ENCODE measurements at places on chromosomes 4 and X.
A peak's percentile ranks its signal among the peaks of the same experiment; 100 is the strongest.

DNA sequence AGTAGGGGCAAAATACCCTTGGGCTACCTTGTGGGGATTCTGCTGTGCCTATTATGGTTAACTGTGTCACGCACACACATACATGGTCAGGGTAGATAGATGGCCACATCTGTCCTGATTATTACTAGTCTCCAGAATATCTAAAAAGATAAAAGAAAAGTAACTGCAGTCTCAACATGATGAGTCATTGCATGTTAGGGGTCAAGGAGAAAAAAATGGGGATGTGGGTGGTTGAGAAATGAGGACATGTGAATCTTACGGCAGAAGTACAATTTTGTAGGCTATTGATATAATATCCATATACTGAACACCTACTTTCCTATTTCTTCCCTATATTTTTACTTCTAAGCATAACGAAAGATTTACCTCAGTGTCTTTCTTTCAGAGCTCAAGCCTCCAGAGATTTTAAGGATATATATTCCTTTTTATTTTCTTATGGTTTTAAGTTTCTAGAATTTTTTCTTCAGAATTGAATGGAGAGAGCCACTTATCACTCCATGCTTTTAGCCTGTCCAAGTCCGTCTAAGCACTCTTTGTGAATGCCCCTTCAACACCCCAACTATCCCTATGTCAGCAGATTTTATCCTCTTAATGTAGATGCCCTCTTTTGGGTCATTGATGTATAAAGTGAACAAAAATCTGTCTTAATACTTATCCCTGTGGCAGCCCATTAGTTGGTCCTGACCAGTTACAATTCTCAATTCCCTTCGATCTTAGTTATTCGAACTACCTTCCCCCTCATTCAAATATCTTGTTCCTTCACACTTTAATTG lies 642.2 kb downstream of the IQCM start:
- no peak for DNase-seq

DNA sequence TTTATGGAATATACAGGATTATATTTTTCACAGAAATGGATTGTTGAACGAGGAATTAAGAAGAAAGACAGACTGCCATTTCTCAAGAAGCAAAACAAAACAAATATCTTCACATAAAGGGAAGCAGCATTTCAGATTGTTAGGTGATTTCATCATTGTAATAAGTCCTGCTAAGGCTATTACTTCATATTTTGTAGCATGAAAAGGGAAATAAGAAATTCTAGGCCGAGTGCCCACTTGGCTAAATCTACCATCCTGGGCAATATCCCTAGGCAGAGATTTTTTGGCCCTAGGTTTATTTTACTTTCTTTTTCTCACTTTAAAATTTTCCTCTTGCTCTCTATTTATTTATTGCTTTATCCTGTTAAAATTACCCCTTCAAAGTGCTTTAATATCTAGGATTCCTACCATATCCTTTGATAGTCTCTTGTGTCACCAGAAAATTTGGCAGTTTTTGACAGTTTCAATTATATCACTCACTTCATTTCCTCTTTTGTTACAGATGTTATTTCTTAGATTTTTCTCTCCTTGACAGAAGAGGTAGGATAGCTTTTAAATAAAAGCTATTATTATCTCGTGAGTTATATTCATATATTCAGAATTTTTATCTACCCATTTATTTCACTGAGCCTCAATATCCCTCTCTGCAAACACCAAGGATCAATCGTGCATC lies 142.3 kb downstream of the PDGFC start:
- DNase-seq = no peak

GRCh38 chrX:33053001-33053400 lies 158.3 kb downstream of the DMD start:
- no peak for DNase-seq

- no peak for DNase-seq
Observed at GRCh38 chrX:41666251-41666650, 22.5 kb upstream of the GPR34 start.

- DNase-seq = no peak
Observed at GRCh38 chrX:11887175-11887574, 129.1 kb downstream of the MSL3 start.

- DNase-seq = no peak
Observed at GRCh38 chrX:133454924-133455323, 39.6 kb upstream of the GPC4 start.

DNA sequence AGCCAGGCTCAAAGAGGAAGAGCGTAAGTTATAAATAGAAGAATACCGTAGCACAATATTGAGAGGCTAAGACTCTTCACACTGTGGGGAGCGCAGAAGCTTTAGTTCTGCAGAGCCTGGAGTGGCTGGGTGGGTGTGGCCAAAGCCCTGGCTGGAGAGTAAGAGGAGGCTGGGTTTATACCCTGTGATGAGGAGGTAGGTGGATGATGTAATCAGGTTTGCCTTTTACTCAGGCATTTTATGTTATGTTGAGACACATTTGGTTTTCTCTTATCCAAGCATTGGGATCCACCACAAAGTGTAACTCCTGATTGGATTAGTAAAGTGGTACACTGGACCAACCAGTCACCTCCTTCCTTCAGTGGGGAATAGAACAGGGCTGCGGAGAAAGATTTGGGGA lies 13.9 kb downstream of the CDS1 start:
- no peak for DNase-seq

GRCh38 chr4:108049406-108049805 lies 59.7 kb downstream of the HADH start:
- DNase-seq = no peak

DNA sequence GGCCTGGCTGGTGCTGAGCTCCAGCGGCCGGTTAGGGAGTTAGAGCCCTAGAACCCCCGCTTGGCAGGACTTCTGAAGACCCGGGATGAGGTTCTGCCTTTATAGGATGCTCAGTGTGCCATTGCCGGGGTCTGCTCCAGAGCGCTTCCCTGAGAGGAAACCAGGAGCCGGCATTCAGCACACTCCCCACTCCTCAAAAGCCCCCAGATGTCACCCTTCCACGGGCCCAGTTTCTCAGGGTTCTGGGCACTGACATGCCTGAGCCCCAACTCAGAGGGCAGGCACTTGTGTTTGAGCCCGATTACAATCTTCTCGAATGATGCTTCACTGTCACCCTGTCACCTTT lies 6.5 kb downstream of the NKX3-2 start:
- DNase-seq = no peak

DNA sequence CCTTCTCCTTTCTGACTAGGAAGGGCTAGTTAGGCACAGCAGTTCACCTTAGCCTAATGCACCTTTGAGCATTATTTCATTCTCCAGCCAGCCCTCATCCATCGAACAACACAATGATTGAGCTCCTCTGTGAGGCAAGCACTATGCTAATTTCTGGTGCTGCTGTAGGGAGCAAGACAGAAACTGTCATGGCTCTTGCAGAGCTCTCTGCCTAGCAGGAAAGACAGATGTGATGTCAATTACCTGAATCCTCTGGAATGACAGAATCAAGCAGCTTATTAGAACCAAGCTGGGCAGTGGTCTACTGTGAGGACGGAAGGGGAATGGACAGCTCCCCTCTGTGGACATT lies 256.1 kb upstream of the NOCT start:
- DNase-seq = no peak

DNA sequence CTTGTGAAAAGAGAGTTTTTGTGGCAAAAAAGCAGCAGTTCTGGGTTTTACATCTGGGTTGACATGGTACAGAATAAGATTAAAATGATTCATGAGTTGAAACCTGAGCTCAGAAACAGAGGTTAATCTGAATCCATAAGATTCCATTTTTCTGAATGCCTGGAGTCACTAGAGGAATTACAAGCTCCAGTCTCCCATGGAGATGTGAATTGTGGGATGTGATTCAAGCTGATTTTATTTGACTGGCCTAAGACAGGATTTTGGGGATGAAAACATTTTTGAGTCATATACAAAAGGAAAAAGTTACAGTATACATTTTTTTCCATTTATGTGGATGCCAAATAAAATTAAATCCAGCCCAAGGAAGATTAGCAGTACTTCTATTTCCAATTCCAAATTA lies 161.1 kb downstream of the RBM46 start:
- DNase-seq = no peak

DNA sequence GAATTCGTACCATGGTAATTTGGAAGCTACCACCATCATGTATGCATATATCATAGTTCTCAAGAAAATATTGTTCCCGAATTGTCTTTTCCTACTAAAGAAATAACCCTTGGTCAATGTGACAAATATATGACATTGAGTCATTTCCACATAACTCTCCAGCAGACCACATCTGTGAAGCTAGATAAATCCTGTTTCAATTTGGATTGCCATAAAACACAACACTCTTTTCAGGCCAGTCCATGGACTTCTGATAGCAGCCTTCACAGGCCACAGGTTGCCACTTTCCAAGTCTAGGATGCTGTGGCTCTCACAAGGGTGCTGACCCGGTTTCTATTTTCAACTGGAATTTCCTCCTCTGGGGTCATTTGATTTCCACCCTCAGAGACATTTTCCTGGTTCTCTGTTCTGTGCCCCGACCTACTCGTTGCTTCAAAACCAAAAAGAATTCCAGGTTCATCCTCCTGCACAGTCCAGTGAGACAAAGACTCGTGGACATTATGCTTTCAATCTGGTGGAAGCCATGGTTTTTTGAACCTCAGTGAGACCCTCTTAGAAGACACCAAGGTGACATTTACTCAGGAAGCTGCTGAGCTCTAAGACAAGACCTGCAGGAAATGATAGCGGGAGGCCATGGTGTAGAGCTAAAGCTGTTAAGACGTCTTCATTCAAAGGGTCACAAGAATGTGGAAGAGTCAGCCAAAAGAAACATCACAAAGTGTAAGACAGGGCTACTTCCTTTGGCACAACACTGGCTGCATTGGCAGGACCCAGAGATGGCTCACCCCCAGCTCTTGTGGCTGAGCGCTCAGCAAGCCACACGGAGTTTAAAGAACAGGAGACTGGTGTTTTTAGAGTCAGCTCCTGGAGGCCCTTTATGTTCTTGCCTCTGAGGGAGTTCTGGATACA lies 119.8 kb downstream of the AMELX start:
- no peak for DNase-seq

GRCh38 chr4:142336251-142336934 lies 509.7 kb downstream of the INPP4B start:
- no peak for DNase-seq

- DNase-seq = no peak
Observed at GRCh38 chr4:140056015-140056414, 98.0 kb downstream of the MAML3 start.

GRCh38 chr4:5780831-5781480 lies 70.0 kb downstream of the EVC start:
- DNase-seq = no peak

DNA sequence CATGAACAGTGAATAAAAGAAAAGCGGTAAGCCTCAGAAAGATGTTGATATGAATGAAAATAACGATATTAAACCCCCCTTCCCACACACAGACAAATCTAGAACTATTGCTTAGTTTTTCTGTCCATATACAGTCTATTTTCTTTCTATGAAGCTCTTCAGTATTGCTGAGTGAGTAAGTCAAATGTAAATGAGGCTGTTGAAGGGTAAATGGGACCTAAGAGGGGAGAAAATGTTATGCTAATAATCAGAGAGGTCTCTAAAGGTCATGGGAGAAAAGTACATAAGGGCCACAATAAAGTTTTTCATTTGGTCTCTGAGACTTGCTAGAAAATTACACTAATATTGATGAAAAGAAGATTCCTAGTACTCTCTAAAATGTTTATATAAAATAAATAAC lies 56.2 kb downstream of the PABPC4L start:
- DNase-seq = no peak

- DNase-seq = no peak
Observed at GRCh38 chr4:5933116-5933515, 40.2 kb upstream of the CRMP1 start.

DNA sequence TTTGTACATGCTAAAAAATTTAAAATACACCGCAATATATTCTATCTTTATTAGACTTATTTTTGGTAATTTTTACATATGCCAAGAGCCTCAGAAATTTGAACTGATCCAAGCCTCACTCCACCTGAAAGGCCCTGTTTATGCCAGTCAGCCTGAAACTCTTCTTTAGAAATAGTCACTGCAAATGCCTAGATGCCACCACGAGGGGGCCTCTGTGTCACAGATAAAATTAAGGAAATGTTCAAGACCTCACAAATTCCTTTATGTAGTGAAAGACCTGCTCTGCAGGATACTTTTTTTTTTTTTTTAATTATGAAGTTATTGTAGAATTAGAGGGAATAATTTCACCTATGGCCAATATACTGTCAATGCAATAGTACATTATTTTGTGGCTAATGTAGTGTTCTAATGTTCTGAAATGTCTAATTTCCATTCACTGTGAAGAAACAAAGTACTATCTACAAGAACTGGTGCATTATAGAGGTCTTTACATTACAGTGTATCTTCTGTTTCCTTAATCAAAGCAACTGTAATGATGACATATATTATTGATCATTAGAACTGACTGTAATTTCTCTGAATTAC lies 69.8 kb downstream of the DTHD1 start:
- DNase-seq = peak; percentile 45

- no peak for DNase-seq
Observed at GRCh38 chr4:131459430-131460101, 1689.5 kb upstream of the PCDH10 start.

GRCh38 chrX:42093756-42094155 lies 170.4 kb upstream of the CASK start:
- no peak for DNase-seq

DNA sequence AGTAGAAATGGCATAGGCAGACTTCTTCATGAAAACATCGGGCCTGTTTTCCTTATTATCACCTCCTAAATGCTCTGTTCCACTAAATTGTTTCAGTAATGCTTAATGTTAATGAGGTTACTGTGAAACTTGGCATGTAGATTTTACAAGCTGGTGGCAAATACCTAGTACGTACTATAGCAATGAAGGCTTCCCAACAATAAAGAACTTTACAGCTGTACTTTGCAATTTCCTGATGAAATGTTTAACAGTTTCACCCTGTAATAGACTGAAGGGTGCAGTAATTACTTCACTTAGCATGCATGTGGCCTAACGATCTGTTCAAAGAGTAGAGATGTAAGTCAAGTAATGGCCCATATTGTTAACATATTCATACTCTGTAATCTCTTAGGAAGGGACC lies 524.7 kb downstream of the IL15 start:
- no peak for DNase-seq

- no peak for DNase-seq
Observed at GRCh38 chrX:39716401-39716800, 381.4 kb downstream of the BCOR start.

DNA sequence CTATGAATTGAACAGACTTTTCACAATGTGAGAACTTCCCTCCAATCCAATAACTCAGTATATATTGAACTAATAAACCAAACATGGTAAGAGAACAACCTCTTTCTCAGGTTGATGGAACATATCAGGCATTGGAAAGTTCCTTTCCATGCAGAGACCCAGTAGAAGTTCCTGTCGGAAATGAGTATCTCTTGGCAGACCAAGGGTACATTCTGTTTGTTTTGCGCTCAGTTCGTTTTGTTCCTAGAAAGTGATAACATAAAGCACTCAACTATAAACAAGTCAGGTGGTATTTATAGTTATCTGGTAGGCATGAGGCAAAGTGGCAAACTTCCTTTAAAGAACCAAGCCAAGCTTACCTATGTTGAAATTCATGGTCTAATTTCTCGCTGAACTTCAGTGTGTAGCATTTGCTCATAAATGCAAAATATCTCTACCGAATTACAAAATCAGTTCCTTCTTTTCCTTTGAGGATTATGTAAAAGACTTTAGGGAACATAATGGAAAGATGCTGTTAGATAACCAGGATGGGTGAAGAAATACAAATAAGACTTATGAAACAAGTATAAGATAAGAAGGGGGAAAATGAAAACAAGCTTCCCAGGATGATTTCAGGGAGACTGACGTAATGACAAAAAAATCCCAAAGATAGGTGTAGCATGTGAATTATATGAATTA lies 120.3 kb downstream of the ARHGAP24 start:
- DNase-seq = no peak

- DNase-seq = no peak
Observed at GRCh38 chr4:46372878-46373277, 17.1 kb downstream of the GABRA2 start.

- no peak for DNase-seq
Observed at GRCh38 chrX:104315555-104315954, 60.8 kb upstream of the ESX1 start.
